ENCODE measurements at places on chromosomes 16 and 17.

- no peak for DNase-seq
Observed at GRCh38 chr16:47377154-47377553, 83.7 kb downstream of the ITFG1 start.

DNA sequence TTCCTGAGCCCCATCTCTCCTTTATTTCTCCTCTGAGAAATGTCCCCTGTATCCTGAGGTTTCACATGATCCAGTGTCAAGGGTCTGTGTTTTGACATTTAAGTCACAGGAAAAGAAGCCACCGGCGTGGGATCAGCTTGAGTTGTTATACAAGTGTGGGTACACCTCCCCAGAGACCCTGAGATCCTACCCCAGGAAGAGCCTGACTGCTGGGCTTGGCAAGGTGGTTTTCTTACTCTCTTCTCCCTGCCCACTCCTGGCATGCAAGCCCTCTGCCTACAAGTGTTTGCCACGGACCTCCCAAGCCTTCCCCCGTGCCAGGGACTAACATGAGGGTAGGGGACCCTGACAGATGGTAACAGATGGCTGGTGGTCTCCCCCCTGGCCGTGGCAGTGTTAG lies 2.8 kb upstream of the ARHGAP27 start:
- DNase-seq, result no peak

DNA sequence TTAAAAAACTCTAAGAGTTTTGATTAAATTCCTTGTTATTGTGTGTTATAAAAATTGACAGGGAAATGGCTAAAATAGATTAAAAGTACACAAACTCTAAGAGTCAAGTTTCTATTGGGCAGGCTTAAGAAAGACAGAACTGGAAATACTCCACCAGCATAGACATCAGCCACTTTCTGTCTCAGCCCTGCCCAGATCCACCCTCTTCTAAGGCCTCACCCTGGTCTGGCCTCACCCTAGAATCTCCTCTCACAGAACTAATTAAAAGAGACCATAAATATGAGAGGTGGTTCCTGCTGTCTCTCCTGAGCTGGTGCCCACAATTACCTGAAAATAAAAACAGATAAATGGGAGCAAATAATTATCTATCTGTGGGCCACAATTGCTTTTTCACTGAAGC lies 1951.0 kb downstream of the TP53TG3F start:
- DNase-seq, result no peak

DNA sequence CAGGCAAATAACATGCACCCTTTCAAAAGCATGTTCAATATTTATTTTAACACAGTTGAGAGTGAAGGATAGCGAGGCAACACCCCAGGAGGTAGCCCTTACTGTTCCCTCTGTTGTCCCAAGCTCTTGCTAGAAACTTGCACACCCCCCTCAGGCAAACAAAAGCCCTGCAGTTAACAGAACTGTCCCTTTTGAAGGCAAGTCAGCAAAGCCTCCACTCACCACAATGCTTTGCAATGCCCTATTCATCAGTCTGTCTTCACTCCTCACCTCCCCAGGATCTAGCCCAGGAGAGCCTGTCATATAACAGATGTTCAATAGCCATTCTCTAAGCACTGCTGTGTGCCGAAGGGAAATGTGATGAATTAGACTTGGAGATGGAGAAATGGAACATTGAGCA lies 3.5 kb upstream of the CNEP1R1 start:
- DNase-seq, result no peak

DNA sequence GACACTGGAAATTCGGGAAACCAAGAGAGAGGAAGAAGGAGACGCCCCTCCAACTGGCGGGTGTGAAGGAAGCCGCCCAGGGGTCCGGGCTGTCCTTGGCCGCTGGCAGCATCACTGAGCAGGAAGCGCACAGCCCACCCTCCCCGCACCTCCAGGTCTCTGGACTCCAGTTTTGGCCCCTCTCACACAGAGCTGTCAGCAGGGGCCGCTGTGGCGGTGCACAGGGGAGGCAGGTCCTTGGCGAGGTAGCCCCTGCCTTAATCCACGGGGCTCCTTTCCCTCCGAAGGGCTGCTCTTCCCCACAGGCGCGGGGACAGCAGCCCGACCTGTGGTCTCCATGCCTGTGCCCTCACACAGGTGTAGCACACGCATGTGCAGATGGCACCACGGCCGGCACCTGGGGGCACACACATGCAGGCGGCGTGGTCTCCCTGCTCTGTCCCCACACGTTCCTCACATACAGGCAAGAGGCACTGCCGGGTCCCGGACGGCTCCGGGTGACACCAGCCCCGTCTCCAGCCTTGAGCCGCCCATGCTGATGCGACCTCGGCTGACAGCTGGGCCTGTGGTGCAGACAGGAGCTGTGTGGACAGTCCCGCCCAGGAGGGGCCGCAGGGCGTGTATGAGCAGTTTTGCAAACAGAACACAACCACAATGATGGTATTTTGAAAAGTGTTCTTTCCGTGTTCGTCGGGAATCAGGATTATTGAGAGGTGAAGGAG lies 26.6 kb upstream of the CHMP6 start:
- no peak for DNase-seq

GRCh38 chr17:6569370-6570285 lies 13.3 kb upstream of the PITPNM3 start:
- DNase-seq, result no peak

DNA sequence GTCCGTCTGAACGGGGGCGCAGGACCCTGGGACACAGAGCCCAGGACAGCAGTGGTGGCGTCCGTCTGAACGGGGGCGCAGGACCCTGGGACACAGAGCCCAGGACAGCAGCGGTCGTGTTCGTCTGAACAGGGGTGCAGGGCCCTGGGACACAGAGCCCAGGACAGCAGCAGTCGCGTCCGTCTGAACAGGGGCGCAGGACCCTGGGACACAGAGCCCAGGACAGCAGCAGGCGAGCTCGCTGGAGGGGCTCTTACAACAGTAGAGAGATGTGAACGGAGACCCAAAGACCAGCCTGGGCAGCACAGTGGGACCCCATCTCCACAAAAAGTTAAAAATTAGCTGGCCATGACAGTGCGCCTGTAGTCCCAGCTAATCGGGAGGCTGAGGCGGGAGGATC lies 40.7 kb downstream of the LMF1 start:
- no peak for DNase-seq

DNA sequence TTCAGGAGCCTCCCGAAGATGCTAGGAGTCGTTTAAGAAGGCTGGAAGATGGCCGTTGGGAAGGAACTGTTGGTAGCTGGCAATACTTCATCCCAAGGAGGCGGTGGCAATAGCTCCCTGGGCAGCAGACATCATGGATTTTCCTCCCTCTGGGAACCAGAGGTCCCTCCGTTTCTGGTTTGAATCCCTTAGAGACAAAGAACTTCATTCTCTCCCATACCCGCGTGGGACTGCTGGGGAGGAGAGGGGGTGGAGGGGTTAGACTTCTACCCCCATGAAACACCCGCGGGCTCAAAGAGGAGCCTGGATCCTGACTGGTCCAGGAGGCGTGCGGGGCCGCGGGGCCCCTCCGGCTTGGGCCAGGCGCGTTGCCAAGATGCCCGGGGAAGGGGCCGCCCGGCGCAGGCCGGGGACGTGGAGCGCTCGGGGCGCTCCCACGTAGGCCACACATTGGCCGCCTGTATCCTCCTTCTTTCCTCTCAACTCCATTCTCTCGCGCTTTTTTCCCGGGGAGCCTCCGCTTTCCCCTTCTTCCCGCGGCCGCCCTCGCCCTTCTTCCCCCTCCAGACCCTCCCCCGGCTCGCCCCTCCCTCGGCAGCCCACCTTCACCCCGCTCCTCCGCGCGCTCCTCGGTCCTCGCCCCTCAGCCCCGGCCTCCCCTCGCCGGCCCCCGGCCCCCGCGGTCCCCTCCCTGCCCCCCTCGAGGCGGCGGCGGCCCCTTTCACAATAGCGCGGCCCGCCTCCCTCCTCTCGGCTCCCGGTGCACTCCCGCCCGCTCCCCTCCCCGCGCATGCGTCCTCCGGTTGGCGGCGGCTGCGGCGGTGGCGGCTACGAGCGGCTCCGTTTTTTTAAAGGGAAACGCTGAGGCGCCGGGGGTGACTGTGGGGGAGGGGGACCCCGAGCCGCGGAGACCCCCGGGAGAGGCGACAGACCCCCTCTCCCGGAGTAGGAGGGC lies at the start of gene MSL1:
Gene MSL1, plus strand, starts transcription at position 791 of the 955 bp plus-strand sequence. CDS start 642 bp downstream, outside the sequence.
- DNase-seq, result peak; percentile 50

GRCh38 chr17:82794781-82795482 lies 43.1 kb downstream of the TBCD start:
- DNase-seq, result no peak

DNA sequence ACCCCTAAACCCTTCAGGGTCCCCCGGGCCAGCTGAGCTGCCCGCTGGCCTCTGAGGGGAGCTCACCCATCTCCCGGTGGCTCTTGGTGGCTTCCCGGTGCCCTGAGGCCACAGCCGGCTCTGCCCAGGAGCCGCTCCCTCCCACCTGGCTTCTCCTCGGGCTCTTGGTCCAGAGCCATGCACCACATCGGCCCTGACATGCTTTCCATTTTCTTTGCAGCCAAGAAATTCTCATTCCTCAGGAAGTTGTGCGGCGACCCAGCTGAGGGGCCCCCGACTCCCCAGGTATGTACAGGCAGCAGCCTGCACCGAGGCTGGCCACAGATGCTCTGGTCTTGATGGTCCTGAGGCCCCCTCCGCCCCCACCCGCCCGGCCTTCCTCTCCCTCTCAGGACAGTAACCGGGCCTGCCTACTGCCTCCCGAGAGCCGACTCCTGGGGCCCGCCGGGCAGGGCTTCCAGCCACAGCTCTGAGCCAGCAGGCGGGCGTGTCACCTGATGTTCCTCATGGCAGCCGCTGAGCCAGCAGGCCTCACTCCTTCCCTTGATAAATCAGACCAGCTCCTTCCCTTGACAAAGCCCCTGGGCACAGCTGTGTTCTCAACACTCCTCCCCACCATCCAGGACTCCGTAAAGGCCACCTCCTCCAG lies 28.4 kb upstream of the ZFPM1 start:
- no peak for DNase-seq

DNA sequence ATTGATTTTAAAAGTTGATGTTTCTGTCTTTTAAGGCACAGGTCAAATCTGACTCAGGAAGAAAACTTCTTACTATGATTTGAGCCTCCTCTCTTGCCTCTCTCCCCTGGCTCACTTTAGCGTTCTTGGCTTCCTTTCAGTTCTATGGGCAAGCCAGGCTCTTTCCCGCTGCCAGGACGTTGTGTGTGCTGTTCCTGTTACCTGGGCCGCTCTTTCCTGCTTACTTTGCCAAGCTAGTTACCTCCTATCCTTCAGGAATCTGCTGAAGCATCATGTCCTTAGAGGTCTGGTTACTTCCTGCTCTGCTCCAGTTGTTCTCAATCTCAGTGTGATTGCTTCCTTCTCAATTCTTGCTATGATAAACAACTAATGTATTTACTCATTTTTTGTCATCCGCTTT lies 1108.5 kb upstream of the EEF2KMT start:
- no peak for DNase-seq

DNA sequence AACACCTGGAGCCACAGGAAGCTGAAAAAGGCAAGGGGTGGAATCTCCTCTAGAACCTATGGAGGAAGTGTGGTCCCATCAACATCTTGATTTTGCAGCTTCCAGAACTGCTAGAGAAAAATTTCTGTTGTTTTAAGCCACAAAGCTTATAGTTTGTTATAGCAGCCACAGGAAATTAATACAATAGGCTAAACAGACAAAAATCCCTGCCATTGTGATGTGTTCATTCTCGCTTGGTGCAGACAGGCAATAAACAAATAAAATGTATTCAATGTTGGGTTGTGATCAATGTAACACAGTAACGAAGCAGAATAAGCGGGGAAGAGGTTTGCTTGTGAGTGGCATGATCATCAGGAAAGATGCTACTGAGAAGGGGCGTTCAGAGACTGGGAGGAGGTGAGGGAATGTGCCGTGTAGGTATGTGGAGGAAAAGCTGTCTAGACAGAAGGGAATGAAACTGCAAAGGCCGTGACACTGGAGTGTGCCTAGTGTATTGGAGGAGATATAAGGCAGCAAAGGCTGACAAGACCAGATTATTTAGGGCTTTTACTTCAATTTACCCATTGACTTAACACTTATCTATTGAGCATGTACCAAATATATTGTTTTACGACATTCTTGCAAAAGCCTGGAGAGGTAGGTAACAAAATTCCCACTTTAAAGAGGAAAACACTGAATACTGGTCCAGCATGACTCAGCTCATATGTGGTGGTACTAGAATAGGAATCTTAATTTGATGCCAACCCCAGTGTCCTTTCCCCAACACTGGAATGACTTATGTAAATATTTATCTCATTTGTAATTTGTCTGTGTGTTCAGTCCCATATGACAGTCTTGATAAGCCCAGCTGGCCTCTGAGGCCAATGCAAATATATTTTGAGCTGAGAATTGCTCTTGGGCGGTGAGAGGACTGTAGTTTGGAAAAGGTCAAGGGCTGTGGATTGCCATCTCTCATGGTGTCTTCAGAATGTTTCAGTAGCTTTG lies 375.9 kb downstream of the CDH13 start:
- DNase-seq, result no peak

DNA sequence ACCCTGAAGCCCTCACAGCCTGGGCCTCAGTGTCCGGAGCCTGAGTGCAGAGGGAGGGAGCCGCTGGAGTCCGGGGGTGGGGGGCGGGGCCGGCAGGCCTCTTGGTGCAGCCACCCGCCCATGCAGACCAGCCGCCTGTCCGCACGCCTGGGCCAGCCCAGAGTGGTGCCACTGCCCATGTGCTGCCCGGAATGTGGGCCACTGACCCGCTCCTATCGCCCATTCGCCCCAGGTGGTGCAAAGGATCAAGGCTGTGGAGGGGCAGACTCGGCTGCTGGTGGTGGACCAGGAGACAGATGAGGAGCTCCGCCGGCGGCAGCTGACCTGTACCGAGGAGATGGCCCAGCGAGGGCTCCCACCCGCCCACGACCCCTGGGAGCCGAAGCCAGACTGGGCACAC lies 2.6 kb downstream of the NHERF2 start:
- DNase-seq, result no peak

DNA sequence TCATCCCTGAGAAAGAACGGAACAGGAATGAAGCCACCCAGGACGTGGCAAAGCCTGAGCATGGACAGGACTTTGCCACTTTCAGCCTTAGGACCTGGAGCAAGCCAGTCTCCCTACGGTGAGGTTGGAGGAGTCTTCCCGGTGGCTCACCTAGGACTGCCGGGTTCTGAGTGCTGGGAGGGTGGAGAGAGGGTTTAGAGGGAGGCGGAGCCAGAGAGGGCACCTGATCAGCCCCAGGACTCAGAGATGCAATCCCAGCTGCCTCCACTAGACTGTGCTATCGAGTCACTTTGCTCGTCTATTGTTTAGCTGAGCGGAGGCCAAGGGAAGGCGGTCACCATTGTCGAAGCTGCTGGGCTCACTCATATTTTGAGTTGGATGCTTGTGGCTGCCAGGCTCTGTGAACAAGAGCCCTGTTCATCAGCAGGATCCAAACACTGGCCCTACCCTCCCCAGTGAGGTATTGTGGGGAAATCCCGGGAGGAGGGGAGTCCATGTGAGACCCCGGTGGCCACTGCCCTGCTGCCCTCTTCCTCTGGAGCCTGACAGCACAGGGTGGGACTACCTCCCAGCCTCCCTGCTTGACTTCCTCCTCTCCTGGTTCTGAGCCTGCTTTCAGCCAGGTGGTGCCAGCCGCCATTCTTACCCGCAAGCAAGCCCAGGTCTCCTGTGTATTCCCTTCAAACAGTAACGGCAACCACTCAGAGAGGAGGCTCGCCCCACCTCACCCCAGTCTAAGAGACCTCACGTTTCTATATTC lies 7.0 kb downstream of the KRT14 start:
- no peak for DNase-seq

- no peak for DNase-seq
Observed at GRCh38 chr16:9965079-9965478, 217.1 kb downstream of the GRIN2A start.

GRCh38 chr16:24188751-24189318 lies 67.3 kb upstream of the CACNG3 start:
- DNase-seq, result no peak

- no peak for DNase-seq
Observed at GRCh38 chr17:80544655-80545498, at the start of gene RPTOR. Gene RPTOR, plus strand, starts transcription at chr17:80544838. Its CDS starts 792 bp downstream, at chr17:80545630.

Measured in cortex of kidney (tissue), 1 donor.